RPMI7951 (cell line): ENCODE measurements at places on chromosomes 5 and 9.

GRCh38 chr9:37215381-37215780 lies 95.0 kb downstream of the ZCCHC7 start:
- DNase-seq = no peak

DNA sequence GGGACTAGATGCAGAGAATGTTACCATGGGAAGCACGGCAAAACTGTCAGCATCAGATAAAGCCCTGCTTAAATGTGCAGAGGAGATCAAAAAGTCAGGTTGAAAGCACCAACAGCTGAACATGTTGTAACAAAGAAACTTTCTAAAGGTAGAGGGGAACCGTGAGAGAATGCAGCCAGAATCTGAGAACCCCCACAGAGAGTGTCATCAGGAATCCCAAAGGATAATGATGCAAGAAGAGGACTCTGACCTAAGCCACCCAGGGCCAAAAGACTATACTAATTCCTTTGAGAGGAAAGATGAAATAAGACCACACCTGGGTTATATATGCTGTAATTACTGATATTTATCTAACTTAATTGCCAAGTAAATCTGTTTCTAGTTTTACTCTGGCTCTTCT lies 116.6 kb downstream of the PCSK1 start:
- DNase-seq = no peak

DNA sequence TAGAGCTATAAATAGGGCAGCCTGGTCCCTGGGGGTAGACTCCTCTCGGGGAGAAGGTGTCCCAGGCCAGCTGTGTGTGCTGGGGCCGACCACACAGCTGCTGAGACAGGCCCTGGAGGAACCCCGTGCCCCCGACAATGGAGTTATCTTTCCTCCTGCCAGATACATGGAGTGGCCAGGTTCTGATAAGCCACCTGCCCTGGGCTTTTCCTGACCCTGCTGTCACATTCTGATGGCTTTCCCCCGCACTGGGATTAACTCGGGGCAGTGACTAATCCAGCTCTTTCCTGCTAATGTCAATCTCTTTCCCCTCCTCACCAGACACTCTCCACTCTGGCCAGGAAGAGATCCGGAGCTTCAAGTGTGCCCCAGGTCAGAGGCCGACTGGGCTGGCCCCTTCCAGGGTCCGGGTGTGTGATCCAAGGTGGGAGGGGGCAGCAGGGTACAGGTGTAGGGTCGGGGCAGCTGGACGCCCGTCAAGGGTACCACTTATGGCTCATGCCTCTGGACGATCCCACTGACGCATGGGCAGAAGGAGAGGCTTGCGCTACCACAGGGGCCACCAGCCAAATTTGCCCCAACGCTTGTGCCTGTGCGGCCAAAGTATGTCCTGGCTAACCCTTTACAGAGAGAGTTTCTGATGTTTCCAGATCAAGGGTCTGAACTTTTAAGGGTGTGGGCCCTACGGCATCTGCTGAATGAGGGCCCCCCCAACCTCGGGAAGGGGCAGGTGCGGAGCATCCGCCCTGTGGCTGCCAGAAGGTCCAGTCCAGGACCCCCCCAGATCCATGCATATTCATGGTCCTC lies 20.6 kb upstream of the COL5A1 start:
- no peak for DNase-seq

- DNase-seq = peak; percentile 37
Measured at GRCh38 chr9:7452378-7452777, 347.2 kb downstream of the DMAC1 start.

DNA sequence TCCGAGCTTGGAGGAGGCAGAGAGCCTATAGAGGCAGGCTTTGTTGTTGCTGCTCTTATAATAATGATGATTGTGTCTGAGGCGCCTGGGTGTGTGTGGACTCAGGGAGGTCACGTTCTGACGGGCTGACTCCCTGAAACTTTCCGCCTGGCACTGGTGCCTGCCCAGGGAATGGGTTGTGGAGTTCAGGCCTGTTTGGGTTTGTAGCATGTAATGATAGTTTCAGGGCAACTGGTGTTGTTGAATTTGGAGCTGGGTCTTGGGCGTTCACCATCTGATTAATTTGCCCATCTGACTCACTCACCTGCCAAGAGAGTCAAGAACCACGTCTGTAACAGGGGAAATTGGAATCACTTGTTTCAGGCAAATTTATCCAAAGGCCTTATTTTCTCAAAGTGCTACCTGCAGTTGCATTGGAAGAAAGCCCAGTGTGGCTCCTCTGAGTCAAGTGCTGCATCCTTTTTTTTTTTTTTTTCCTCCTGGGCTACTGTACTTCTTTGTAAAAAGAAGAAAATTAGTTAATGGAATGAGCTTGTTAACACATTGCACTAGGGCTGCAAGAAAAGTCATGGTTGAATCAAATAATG lies 386.5 kb downstream of the GADD45G start:
- DNase-seq = no peak

- no peak for DNase-seq
Measured at GRCh38 chr5:106825374-106825773, 845.4 kb downstream of the EFNA5 start.

- no peak for DNase-seq
Measured at GRCh38 chr9:69431777-69432176, 106.8 kb downstream of the ENTREP1 start.

DNA sequence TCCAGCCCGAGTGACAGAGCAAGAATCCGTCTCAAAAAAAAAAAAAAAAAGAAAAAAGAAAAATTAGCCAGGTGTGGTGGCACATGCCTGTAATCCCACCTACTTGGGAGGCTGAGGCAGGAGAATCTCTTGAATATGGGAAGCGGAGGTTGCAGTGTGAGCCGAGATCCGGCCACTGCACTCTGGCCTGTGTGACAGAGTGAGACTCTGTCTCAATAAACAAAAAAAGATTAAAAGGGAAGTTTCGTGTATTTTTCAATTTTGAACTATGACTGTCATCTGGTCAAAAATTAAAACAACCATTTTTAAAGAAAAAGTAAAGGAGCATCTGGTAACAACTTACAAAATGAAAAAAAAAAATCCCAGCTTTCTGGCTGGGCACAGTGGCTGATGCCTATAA lies 36.3 kb upstream of the PLIN2 start:
- DNase-seq = no peak

GRCh38 chr9:137833721-137834613 lies 43.6 kb upstream of the CACNA1B start:
- no peak for DNase-seq

- no peak for DNase-seq
Measured at GRCh38 chr9:32677931-32678330, 42.5 kb upstream of the TAF1L start.

GRCh38 chr9:95003689-95004410 lies 277.4 kb downstream of the AOPEP start:
- DNase-seq = peak; percentile 61

GRCh38 chr5:118921866-118922265 lies 66.5 kb downstream of the DTWD2 start:
- no peak for DNase-seq

GRCh38 chr5:122849771-122850170 lies 4.4 kb downstream of the SNX24 start:
- DNase-seq = no peak

GRCh38 chr5:60366489-60366888 lies 333.5 kb downstream of the DEPDC1B start:
- no peak for DNase-seq

DNA sequence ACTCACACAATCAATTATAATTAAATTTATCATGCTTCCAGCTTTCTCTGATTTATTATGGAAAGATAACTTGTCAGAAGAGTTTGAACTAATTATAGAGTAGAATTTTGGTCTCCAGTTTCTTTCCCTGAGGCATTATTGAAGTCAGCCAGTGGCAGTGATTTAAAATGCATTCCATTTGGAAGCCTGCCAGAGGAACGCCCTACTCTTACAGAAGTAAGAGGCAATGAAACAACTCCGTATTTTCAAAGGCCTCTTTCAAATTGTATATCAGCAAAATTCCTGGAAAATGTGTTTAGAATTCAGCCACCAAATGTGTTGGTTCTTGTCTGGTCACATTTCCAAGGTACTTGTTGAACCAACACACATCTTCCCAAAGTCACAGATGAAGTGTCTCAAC lies 640.9 kb downstream of the SEMA5A start:
- DNase-seq = peak; percentile 77

- no peak for DNase-seq
Measured at GRCh38 chr5:170836226-170836625, 25.6 kb upstream of the RANBP17 start.
